ENCODE measurements at places on chromosomes 12 and 14.

- DNase-seq: no peak
Measured at GRCh38 chr12:93408813-93409212, 31.1 kb downstream of the NUDT4 start.

GRCh38 chr12:130646716-130647370 lies 69.3 kb downstream of the RIMBP2 start:
- DNase-seq: no peak

DNA sequence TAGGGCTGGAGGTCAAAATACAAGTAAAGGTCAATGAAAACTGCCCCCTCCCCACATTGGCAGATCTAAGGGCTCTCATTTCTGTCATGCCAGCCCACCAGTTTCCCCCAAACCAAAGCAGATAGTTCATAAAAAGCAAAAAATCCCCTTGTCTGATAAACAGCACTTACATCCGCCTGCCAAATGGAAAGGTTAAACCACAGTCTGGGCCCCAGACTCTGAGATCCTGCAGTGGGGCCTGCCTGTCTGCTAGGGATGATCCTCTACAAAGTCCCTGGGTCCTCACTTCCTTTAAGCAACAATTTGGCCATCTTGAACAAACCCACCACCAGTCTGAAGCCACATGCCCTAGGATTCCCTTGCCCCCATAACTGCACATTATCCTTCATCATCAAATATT lies 9.7 kb upstream of the RPS26 start:
- DNase-seq: no peak

GRCh38 chr14:45095143-45095542 lies 11.2 kb downstream of the PRPF39 start:
- no peak for DNase-seq

DNA sequence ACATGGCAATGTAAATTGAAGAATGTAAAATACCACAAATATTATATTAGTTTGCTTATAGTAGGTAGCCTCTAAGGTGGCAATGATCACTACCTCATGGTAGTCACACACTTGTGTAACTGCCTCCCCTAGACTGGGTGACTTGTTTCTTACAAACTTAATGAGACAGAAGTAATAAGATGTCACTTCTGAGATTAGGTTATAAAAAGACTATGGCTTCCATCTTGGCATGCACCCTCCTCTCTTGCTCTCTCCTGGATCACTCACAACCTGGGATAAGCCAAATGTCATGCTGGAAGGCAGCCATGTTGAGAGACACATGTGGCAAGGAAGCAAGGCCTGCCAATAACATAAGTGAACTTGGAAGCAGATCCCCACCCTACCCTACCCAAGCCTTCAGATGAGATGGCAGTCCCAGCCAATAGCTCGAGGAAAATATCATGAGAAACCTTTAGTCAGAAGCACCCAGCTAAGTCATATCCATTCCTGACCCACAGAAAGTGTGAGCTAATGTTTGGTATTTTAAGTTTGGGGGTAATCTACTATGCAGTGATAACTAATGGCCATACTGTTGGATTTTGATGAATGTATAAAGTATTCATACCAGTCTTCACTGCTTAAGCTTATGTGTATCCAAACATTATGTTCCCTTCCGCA lies 43.3 kb downstream of the PPP1R12A start:
- peak; percentile 33 for DNase-seq

GRCh38 chr12:43312991-43313505 lies 239.0 kb downstream of the ADAMTS20 start:
- DNase-seq: no peak

GRCh38 chr14:94560751-94561655 lies at the start of gene SERPINA4:
SERPINA4 (plus strand) TSS chr14:94561442; CDS start chr14:94563483, 2,041 bp downstream.
- DNase-seq: no peak

- no peak for DNase-seq
Measured at GRCh38 chr14:105478398-105479251, 4.0 kb downstream of the CRIP2 start.
